GM23338 (cell line): ENCODE measurements at places on chromosomes 3 and 15. TPM values are rescaled to one million over a fixed set of nuclear protein-coding genes. Genes with fewer than 3 reads are reported as not detected.
A peak's percentile ranks its signal among the peaks of the same experiment; 100 is the strongest.

- no peak for DNase-seq
Measured at GRCh38 chr3:71078723-71079525, 504.6 kb downstream of the FOXP1 start.

PSMD2 gene
- polyA plus RNA-seq, result 101 and 117 TPM in 2 replicates

PRTG gene
- polyA plus RNA-seq, result 0.63 and 0.70 TPM in 2 replicates

CPNE9 gene
- polyA plus RNA-seq, result 6.2 and 7.0 TPM in 2 replicates

- no peak for DNase-seq
Measured at GRCh38 chr3:181718369-181718768, 6.6 kb downstream of the SOX2 start.

RAB6B gene
- 1.2 and 1.4 TPM in 2 replicates for polyA plus RNA-seq

- DNase-seq, result no peak
Measured at GRCh38 chr3:178129109-178129508, 407.1 kb upstream of the KCNMB2 start.

TEX9 gene
- 16.1 and 21.8 TPM in 2 replicates for polyA plus RNA-seq

DNA sequence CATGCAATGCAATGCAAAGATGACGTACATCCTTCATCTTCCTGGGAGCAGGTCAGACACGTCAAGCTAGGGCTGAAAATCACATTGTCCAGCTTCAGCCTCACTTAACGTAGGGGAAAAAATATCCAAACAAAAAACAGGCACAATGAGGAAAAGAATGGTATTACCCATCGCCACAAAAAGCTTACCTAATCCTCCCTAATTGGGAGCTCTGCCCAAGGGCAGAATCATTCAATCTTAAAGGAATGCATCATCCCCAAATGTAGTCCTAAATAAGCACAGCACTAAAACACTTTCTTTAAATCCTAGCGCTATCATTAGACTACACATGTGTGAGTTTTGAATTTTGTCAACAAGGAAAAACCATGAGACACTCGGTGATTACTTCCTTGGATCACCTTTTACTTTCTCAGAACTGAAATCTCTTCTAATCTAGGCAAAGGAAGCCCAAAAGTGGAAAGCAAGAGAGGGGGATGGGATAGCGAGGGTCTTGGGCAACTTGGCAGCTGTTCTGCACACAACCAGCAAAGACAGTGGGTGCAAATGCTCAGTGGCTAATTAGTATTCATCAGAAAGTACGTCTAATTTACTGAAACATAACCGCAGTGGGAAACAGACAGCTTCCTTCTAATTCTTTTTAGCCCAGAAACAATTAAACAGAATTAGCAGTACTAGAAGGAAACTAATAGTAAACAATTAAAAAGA is 87.4 kb downstream of the ADAMTS9 start:
- DNase-seq, result no peak

MUSTN1 gene
- polyA plus RNA-seq, result 0.40 and 1.2 TPM in 2 replicates

SETD2 gene
- 14.0 and 16.7 TPM in 2 replicates for polyA plus RNA-seq

DNA sequence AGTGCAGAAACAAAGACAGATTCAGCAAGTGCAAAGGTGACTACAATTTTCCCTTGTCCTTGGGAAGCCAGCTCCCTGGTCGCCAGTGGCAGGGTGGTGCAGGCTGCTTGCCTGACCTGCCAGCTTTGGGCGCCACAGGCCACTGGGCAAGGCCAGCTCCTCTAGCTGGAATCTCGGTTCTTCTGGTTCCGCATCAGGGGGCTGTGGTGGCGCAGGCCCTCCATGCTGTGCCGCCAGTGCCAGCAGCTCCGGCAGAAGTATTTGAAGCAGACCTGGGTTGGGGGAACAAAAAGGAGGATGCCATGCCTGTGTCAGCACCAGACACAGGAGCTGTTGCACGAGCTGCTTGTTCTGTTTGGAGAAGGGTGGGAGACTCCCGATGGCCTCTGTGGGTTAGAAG is 4.2 kb upstream of the RPS17 start:
- DNase-seq, result no peak

DNA sequence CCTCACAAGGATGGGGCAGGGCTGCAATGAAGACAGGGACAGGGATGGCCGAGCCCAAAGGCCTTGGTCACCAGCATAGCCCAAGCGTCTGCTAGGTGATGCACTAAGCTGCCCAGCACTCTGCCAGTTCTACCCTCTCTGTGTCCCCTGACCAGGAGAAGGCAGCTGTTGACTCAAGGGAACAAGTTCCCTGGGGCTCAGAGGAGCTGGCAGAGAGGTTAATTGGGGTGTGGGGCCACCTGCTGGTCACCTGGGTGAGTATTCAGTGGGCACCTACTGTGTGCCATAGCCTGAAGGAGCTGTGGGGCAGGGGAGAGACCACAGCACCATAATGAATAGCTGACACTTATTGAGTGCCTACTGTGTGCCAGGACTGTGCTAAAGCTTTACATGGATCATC is 22.0 kb upstream of the DOCK3 start:
- DNase-seq, result peak; percentile 77

ZCWPW2 gene
- 0.55 and 0.78 TPM in 2 replicates for polyA plus RNA-seq

- peak; percentile 44 for DNase-seq
Measured at GRCh38 chr15:84598250-84598649, 2.6 kb upstream of the ZSCAN2 start.

TUSC7 gene
- not detected in 2 replicates for polyA plus RNA-seq

EFCC1 gene
- 0.10 TPM in 1 of 2 replicates, not detected in the other for polyA plus RNA-seq

DNA sequence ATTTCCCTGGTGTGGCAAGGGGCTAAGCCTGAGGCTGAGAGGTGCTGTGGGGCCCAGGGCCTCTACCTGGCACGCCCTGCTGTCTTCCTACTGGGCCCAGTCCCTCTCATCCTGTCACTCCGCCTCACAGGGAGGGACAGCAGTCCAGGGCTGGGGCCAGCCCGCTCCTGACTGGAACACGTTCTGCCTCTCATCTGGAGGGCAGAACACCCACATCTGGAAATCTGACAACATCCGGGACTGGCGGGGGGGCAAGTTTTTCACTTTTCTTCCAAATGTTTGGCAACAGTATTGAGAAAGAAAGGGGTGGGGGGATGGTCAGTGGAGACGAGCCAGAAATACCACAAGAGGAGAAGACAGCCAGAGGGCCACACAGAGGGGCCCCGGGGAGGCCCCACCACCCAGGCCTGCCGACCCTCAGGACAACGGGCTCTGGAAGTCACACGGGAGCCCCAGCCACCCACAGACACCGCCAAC is 1.8 kb upstream of the MYL3 start:
- no peak for DNase-seq

DNA sequence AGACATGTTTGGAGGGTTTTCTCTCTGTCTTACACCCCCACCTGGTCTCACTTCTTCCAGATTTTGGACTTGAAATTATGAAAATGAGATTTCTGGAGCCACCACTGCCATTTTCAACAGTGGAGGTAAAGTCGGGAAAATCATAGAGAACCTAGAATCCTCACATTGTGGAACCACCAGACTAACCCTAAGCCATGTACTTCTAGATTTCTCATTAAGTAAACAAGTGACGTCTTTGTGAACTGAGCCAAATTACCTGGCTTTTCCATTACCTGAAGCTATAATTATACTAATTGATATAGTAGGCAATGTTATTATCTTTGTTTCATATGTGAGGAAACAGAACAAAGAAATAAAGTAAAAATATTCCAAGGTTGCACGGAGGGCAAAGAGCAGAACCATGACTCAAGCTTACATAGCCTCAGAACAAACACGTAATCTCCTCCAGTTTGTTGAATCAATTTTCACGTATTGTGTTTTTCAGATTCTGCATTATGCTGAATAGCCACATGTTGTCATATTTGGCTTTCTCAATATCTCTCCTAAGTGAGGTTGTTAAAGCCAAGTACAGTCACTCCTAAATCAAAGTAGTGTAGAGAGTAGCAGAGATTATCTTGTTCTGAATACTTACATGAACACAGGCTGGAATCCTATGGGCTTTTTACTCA is 101.3 kb upstream of the CMC1 start:
- DNase-seq, result no peak

DNA sequence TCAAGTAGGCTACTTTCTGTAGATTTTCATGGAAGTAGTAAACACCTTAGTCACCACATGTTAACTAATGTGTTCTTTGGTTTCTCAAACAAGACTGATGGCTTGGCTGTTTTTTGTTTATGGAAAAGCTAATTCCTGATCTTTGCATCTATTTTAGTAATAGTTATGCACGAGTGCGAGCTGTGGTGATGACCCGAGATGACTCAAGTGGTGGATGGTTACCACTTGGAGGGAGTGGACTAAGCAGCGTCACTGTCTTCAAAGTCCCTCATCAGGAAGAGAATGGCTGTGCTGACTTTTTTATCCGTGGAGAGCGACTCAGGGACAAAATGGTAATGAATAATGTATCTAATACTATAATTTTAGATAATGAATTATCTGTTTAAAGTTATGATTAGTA is 46.6 kb downstream of the SPRED1 start:
- DNase-seq, result no peak
